ENCODE measurements at places on chromosomes 13 and 19. TPM values are rescaled to one million over a fixed set of nuclear protein-coding genes. Genes with fewer than 3 reads are reported as not detected.

CEACAM1 gene
- polyA plus RNA-seq: 21.1 TPM

VSTM2B gene
- polyA plus RNA-seq: 1.1 TPM

IRF2BP1 gene
- 15.8 TPM for polyA plus RNA-seq

C1QTNF9B gene
- polyA plus RNA-seq: 0.30 TPM

SGCG gene
- 2.7 TPM for polyA plus RNA-seq

LPAR6 gene
- polyA plus RNA-seq: 8.2 TPM

CYP4F2 gene
- polyA plus RNA-seq: not detected

PSG3 gene
- not detected for polyA plus RNA-seq

TNNI3 gene
- polyA plus RNA-seq: 1.6 TPM

INSR gene
- 17.0 TPM for polyA plus RNA-seq

DNA sequence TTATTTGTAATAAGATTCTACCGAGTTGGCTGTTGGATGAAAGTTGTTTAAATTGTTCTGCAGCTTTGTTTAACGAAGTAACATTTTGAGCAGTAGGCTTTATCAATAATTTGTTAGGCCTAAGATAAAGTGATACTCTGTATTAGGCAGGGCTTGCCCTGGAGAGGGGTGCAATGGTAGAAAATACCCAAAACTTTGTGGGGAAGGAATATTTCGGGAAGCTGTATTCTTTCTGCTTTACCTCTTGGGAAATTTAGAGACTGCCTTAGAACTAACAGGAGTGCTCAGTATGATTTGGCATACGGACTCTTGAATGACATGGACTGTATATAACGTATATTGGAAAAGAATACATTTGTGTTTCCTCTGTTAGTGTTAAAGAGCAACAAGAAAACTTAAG, 2.5 kb downstream of the PDS5B start:
- no peak for DNase-seq
- peak overlapping the region; percentile 96 for H3K27ac ChIP-seq
- H3K36me3 ChIP-seq: no peaks in the 10 kb centered on the region
- H3K4me3 ChIP-seq: peak overlapping the region; percentile 59
- peaks cover 11% of the 10 kb centered on the region for H3K4me1 ChIP-seq
- H3K27me3 ChIP-seq: no peaks in the 10 kb centered on the region

- H3K36me3 ChIP-seq: no peaks in the 10 kb centered on the region
- no peak overlapping the region for H3K4me3 ChIP-seq
- H3K27me3 ChIP-seq: no peaks in the 10 kb centered on the region
- DNase-seq: no peak
- no peak overlapping the region for H3K27ac ChIP-seq
Observed at GRCh38 chr13:80074143-80074752, 266.7 kb downstream of the SPRY2 start.

- H3K27ac ChIP-seq: peak overlapping the region; percentile 41
- DNase-seq: peak; percentile 70
- no peaks in the 10 kb centered on the region for H3K4me1 ChIP-seq
- no peaks in the 10 kb centered on the region for H3K36me3 ChIP-seq
Observed at GRCh38 chr13:112510002-112510780, 77.8 kb downstream of the TUBGCP3 start.

- DNase-seq: peak; percentile 72
- no peaks in the 10 kb centered on the region for H3K36me3 ChIP-seq
- H3K4me3 ChIP-seq: peak overlapping the region; percentile 95
- peak overlapping the region; percentile 100 for H3K27ac ChIP-seq
- no peaks in the 10 kb centered on the region for H3K27me3 ChIP-seq
- peaks cover 20% of the 10 kb centered on the region for H3K4me1 ChIP-seq
Observed at GRCh38 chr13:21060338-21061028, 903 bp downstream of the LATS2 start.

GRCh38 chr13:93843082-93843481, 616.5 kb downstream of the GPC6 start:
- H3K36me3 ChIP-seq: no peaks in the 10 kb centered on the region
- no peak overlapping the region for H3K4me3 ChIP-seq
- no peak overlapping the region for H3K27ac ChIP-seq
- no peaks in the 10 kb centered on the region for H3K4me1 ChIP-seq

- no peak for DNase-seq
- no peaks in the 10 kb centered on the region for H3K27me3 ChIP-seq
- no peak overlapping the region for H3K27ac ChIP-seq
- H3K4me3 ChIP-seq: no peak overlapping the region
- no peaks in the 10 kb centered on the region for H3K36me3 ChIP-seq
Observed at GRCh38 chr19:43435775-43436174, 21.1 kb downstream of the TEX101 start.

GRCh38 chr19:45094707-45095106, 1.7 kb downstream of the PPP1R37 start:
- no peak overlapping the region for H3K27ac ChIP-seq
- H3K27me3 ChIP-seq: no peaks in the 10 kb centered on the region

- H3K4me3 ChIP-seq: no peak overlapping the region
- no peak overlapping the region for H3K27ac ChIP-seq
- H3K4me1 ChIP-seq: peaks cover 4% of the 10 kb centered on the region
- DNase-seq: no peak
Observed at GRCh38 chr13:99473515-99473914, 27.8 kb upstream of the TM9SF2 start.

DNA sequence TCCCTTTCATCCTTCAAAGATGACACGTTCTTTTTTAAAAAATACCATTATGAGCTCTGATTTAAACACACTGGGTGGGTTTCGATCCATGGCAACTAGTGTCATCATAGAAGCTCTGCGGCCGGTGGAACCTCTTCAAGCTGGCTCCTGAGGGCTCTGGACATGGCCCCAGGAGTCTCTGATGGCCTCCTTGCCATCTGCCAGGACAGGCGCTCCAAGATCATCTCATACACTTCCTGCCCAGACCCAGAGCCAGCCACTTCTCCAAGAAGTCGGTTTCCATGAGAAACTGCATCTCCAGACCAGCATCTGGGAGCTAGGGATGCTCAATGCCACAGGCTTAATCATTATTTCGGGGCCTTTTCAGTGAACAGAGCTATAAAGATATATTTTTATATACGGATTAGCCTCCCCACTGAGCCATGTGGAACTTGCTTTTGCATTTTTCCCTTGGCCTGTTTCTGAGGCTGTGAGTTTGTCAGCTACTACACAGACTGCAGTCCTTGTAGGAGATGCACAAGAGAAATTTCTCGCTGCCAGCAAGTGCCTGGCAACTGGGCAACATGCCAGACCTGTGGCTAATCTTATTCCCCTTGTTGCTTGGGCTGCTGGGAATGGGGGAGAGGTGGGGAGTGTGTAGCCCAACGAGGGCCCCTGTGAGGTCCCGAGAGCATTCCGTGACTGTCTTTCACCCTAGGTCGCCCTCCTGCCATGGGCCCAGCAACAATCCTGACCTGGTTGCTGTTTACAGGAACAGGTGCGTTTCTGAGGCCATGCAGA, 15.9 kb downstream of the SUGP1 start:
- no peaks in the 10 kb centered on the region for H3K36me3 ChIP-seq
- no peaks in the 10 kb centered on the region for H3K27me3 ChIP-seq
- no peak overlapping the region for H3K27ac ChIP-seq
- no peak overlapping the region for H3K4me3 ChIP-seq
- DNase-seq: no peak

GRCh38 chr19:7226739-7227138, 67.5 kb downstream of the INSR start:
- H3K27me3 ChIP-seq: no peaks in the 10 kb centered on the region
- DNase-seq: no peak
- no peaks in the 10 kb centered on the region for H3K36me3 ChIP-seq
- no peak overlapping the region for H3K4me3 ChIP-seq

- no peak for DNase-seq
- no peak overlapping the region for H3K4me3 ChIP-seq
- no peaks in the 10 kb centered on the region for H3K36me3 ChIP-seq
- no peak overlapping the region for H3K27ac ChIP-seq
- H3K27me3 ChIP-seq: no peaks in the 10 kb centered on the region
Observed at GRCh38 chr19:41330946-41331678, 21.1 kb downstream of the CCDC97 start.

- no peak overlapping the region for H3K4me3 ChIP-seq
- no peaks in the 10 kb centered on the region for H3K36me3 ChIP-seq
- no peaks in the 10 kb centered on the region for H3K27me3 ChIP-seq
- DNase-seq: no peak
Observed at GRCh38 chr19:8254286-8255001, 45.3 kb downstream of the CERS4 start.

GRCh38 chr19:19619181-19619848, 828 bp upstream of the PBX4 start:
- peaks cover 7% of the 10 kb centered on the region for H3K4me1 ChIP-seq
- peak overlapping the region; percentile 64 for H3K27ac ChIP-seq
- H3K36me3 ChIP-seq: no peaks in the 10 kb centered on the region
- no peaks in the 10 kb centered on the region for H3K27me3 ChIP-seq
- H3K4me3 ChIP-seq: no peak overlapping the region

DNA sequence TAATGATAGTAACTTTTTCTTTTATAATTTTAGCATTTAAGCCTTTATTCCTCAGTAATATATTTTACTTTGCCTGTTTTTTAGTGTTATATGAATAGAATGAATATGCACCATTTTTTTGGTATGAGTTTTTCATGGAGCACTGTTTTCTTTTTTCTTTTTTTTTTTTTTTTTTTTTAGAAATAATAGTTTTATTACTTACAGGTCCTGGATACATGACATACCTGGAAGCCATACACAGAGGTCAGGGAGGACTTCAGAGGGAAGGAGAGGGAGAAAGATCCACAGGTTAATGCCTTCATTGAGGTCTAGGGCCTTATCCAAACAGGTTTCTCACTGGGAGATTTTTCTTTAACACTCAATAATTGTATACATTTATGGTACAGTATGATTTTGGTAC, 26.4 kb downstream of the KCTD4 start:
- no peak overlapping the region for H3K4me3 ChIP-seq
- H3K27me3 ChIP-seq: no peaks in the 10 kb centered on the region

DNA sequence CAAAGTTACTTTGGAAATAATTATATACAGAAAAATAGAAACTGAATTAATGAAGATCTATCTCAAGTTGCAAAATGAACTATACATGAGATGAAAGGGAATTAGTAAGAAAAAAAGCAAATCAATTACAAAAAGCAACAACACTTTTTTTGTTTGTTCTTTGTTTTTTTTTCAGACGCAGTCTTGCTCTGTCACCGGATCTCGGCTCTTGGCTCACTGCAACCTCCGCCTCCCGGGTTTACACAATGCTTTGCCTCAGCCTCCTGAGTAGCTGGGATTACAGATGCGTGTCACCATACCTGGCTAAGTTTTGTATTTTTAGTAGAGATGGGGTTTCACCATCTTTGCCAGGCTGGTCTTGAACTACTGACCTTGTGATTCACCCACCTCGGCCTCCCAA, 2.2 kb downstream of the ZNF415 start:
- peaks cover 25% of the 10 kb centered on the region for H3K4me1 ChIP-seq
- peak overlapping the region; percentile 87 for H3K27ac ChIP-seq
- H3K27me3 ChIP-seq: no peaks in the 10 kb centered on the region
- no peak overlapping the region for H3K4me3 ChIP-seq

DNA sequence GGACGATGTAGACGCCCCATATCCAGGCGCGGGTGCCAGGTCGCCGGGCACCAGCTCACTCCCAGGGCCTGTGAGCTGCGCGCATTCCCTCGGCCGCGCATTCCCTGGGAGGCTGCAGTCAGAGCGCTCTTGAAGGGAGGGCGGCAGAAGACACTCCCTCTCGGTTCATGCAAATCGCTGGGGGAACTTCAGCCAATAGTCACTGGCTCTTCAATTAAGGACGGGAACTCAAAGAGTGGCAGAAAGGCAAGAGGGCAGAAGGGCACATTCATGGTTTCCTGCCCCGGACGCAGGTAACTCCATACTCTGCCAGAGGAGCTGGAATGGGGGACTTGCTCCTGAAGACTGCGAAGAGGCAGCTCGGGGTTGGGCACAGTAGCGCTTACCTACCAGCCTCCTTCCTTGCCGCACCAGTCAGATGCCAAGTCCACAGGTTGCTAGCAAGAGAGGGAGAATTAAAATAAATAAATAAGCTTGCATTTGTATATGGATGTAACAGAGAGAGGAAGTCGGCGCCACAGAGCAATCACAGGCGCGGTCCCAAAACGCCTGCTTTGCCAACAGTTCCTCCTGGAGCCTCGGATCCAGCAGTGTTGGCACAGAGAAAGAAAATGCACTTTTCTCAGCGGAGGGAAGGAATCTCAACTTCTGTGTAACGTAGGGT, 459 bp downstream of the PCDH20 start:
- H3K4me1 ChIP-seq: peaks cover 11% of the 10 kb centered on the region
- DNase-seq: peak; percentile 76
- H3K27ac ChIP-seq: no peak overlapping the region
- peaks cover 21% of the 10 kb centered on the region for H3K27me3 ChIP-seq

- no peaks in the 10 kb centered on the region for H3K27me3 ChIP-seq
- no peak for DNase-seq
- no peak overlapping the region for H3K27ac ChIP-seq
- no peaks in the 10 kb centered on the region for H3K36me3 ChIP-seq
- H3K4me1 ChIP-seq: no peaks in the 10 kb centered on the region
Observed at GRCh38 chr13:50644081-50644871, 199.2 kb downstream of the DLEU7 start.

DNA sequence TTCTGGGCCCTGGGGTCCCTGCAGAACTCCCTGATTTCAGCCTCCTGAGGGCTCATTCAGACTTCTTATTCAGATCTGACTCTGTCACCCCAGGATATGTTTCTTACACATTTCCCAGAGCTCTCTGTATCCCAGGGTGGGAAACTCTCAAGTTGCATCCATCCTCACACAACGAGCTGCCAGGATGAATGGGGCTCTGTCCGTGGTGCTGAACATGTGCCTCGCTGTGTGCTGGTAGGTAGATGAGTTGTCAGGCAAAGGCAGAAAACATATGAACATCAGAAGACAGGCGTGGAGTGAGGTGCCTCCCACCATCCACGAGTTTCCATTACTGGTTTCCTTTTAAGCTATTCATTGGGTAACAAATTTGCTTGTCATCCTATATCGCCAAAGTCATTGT, 11.4 kb upstream of the IGFL1 start:
- H3K36me3 ChIP-seq: no peaks in the 10 kb centered on the region
- H3K4me3 ChIP-seq: no peak overlapping the region
- H3K27me3 ChIP-seq: no peaks in the 10 kb centered on the region
- DNase-seq: peak; percentile 68
- no peaks in the 10 kb centered on the region for H3K4me1 ChIP-seq
- no peak overlapping the region for H3K27ac ChIP-seq

DNA sequence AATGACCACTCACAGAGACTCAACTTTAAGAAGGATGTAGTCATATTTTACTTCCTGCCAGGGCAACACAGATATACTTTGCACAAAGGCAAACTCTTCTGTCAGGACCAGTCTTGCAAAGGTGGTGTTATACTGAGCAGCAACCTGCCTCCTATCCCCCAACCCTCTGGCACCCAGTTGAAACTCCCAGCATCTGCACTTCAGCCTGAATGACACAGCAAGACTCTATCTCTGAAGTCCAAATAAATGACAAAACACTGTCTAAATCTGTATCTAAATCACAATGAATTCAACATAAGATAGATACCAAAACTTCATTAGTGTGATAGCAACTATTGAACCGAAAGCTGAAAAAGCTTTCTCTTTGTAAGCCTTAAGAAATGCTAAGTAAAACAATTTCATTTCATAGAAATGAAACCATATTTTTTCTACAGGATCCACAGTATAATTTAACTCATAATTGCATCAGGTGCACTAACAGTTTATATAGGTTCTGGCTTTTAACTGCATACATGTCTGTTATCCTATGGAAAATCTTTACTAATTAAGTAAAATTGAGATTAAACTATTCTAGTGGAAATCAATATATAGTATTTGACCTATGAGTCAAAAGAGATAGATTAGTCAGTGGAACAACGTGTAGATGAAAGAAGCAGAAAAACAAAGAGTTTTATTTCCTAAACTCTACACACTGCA, 163.7 kb downstream of the TBC1D4 start:
- H3K4me3 ChIP-seq: no peak overlapping the region
- no peak for DNase-seq
- no peaks in the 10 kb centered on the region for H3K36me3 ChIP-seq
- H3K27ac ChIP-seq: no peak overlapping the region
- H3K27me3 ChIP-seq: no peaks in the 10 kb centered on the region
- no peaks in the 10 kb centered on the region for H3K4me1 ChIP-seq

All from hepatocyte (in vitro differentiated cells).